NB4 (cell line): ENCODE measurements at places on chromosomes 6 and 20.

DNA sequence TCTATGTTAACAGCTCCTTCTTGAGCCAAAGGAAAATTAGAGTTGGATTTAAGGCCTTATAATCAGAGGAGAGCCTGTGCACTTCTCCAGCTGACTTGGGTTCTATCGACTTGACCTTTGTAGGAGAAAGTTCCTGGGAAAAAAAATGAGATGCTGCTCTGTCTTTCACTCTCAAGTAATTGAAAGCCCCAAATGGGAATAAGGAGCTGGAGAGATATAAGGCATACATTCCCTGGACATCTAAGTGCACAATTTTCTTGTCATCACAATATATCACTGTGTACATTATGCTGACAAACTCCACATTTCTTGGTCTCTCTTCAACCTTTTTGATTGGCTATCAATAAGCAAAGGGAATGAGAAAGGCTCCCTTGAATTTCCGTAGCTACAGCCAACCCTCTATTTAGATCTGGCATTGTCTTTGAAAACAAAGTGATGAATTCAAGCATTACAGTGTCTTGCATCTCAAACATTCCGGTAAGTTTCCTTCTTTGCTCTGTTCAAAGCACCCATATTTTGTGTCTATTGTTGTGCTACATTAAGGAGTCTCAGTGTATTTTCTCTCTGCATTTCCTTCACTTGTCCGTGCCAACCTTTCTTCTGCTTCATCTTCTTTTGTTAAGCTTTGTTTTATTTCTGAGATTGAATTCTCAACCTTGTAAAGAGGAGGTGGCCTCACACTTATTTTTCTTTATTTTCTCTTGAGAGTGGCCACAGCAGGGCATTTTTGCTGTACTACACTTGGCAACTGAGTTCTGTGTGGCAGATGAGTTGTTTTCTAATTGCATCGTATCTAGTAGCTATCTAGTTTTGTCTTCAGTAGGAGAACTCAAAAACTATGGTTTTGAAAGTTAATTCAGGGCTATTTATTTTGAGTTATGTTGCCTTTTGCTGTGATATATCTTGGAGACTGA lies 450.3 kb upstream of the MAN1A1 start:
- no peak for DNase-seq

DNA sequence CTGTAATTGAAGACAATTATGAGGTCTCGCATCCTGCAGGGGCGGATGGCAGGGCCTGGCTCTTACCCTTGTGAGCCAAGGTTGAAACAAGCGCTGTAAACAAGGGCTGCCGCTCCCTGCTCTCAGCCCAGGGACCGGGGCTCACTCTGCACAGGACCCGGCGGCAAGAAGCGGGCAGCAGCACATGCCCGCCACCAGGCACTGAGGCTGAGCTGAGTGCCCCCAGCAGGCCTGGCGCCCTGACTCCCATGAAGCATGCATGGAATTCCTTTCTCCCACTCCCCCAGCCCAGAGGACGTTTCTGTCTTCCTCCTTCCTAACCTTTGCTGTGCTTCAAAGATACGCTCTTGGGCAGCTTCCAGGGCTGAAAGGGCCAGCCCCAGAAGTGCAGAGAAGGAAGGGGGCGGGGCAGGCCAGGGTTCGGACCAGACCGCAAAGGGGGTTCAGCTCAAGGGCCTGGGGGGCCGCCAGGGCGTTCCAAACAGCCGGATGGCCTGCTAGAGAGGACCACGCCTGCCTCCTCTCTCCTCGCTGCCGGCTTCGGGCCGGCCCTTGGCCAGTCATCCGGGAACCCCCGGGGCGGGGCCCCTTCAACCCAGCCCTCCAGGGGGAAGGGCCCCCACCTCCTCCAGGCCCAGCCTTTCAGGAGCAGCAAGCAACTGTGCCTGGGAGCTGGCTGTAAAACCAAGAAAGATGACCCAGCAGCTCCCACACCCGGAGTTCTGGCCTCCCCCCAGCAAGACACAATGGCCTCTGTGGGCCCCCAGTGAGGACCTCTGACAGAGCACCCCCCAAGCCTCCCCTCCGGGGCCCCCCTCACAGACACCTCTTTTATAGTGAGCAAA lies 109.9 kb downstream of the NOL4L start:
- no peak for DNase-seq

DNA sequence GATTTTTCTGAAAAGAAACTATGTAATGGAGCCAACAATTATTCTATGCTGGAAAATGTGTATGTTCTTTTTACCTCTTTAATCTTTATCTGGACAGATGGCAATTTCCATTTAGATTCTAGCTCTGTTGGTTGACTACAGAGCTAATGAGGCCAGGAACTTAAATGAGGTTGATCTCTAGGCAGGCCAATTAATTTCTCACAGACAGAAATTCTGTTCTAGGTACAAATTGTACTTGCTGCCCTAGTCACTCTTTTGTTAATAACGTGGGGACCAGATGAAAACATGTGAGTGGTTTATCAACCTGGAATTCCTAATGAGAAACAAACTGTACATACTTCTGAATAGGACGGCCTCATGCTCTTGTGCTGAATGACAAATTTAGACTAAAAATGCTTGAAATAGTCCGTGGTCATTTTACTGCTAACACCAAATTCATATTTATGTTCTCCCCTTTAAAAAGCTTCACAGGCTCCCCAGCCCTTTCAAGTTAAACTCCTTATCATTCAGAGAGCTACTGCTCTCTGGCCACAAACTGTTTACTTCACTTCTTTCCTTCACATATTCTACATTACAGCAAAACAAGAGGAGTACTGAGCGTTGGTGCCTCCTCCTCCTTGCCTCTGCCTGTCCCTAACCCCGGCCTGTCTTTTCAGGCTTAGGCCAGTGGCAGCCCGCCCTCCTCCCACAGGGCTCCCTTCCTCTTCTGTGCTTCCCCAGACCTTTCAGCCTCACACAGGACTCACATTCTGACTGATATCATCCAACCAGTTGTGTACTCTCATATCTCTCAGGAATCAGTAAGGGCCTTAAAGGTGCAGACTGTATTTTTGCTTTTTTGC lies 41.4 kb downstream of the DTNBP1 start:
- DNase-seq: peak; percentile 96

GRCh38 chr6:55528624-55529023 lies 50.4 kb downstream of the HMGCLL1 start:
- peak; percentile 57 for DNase-seq

- no peak for DNase-seq
Observed at GRCh38 chr6:111666847-111667246, 61.2 kb upstream of the TRAF3IP2 start.

DNA sequence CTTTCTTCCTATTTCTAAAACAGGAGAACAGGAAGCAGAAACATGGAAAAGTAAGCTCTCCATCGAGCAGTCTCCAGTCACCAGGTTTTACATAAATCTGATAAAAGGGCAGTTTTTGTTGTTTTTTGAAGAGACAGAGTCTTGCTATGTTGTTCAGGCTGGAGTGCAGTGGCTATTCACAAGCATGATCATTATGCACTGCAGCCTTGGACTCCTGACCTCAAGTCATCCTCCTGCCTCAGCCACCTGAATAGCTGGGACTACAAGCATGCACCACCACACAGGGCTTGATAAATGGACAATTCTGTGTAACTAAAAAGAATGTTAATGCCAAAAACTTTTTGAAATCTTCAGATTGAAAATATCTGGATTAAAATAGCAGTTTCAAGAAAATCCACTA lies 23.8 kb downstream of the SAMHD1 start:
- DNase-seq: no peak

GRCh38 chr6:127317388-127318128 lies 25.9 kb downstream of the ECHDC1 start:
- DNase-seq: no peak

GRCh38 chr6:1228754-1229191 lies 83.1 kb upstream of the FOXQ1 start:
- DNase-seq: no peak

DNA sequence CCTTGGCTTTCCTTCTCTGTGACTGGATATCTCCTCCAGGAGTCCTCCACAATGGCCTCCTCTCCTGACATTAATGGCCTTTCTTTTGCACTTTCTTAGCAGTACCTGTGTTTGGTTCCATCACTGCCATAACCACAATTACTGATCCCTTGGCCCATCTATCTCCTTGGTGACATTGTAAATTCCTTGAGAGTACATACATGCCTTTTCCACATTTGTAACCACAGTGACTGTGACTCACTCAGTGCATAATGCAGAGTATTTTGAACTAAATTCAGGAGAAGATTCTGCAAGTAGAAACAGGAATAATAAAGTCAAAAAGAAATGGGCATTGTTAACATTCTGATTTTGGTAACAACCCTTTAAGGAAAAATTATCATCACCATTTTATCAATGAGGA lies 197.2 kb upstream of the SOX4 start:
- DNase-seq: no peak

- DNase-seq: no peak
Observed at GRCh38 chr20:61718361-61719005, 347.2 kb downstream of the TAF4 start.

DNA sequence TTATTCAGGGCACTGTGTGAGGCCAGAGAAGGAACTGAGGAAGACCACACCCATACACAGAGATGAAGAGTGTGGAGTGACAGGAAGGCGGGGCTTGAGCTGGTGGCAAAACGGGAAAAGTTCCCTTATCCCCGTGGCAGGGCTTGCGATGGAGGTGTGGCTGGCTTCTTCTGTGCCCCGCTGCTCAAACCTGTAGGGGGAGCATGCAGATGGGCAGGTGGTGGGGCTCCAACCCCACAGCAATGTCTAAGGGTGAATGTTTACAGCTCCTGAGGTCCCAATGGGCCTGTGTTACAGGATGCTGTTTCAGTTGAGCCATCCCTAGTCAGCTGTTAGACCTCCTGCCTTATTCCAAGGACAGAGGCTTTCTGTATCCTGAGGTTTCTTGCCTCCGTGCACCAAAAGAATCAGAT lies 105.9 kb downstream of the LY86 start:
- peak; percentile 65 for DNase-seq

DNA sequence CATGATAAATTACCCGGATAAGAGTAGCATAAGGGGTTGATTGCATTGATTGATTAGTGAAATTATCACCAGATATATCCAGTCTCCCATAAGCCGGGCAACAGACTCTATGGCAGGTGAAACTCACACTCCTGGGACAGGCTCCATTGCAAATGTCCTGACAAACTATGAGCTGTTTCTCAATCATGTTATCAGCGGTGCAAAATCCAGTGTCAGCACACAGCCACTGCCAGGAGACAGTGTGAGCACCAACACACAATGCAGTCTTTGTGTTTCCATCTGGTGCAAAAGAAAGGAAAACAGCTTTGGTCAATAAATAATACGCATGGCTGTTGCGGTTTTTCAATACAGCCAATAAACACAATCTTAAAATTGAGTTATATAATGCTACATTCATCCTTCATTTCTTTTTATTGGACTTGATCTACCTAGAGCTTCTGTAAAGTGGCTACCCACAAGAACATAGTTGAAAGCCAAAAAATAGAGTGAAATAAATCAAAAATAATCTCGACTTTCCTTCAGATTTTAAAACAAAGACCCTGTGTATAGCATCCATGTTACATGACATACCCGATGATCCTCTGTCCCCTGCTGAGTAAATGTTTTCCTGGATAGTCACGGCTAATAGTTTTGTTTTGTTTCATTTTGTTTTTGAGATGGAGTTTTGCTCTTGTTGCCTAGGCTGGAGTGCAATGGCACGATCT lies 64.3 kb upstream of the AFDN start:
- no peak for DNase-seq

DNA sequence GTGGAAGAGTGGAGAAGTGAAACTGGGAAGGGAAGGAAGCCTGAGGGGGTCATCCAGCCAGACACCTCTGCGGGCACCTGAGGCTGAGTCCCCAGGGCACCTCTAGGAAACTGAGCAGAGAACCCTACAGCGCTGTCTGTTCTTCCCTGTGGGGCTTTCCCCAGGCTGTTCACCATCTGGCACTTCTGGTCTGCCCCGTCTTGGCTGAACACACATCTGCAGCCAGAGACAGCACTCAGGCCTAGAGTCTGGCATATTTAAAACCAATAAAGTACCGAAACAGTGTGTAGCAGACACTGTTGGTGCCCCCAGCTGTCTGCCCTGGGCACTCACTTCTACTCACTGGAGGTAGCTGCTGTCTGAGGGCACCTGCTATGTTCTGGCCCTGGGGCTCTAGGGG lies 9.4 kb upstream of the ARFGEF2 start:
- DNase-seq: no peak

DNA sequence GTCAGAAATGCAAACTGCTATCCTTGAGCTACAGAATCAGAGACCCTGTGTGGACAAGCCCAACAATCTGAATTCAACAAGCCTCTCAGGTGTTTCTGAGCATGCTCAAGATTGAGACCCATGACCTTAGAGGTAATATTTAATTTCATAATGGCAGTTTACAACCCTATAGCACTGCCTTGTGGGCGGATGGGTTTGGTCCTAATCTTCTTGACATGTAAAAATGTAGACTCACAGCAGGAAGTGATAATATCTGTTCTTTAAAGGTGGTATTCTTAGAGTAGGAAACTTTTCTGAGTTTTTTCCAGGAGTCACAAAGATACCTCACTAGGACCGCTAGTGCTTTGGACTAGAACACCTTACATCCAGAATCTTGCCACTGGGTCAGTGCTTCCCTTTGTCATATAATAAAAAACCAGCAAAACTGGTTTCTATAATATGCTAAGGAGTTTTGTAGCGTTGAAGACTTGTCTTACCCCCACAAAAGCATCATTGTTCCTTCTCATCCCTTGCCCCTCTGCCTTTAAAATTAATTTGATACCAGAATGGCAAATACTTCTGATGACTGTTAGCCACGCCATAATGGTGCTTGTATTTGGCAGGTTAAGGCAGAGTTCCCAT lies 52.6 kb downstream of the E2F3 start:
- DNase-seq: no peak

GRCh38 chr6:159315562-159315961 lies 146.4 kb downstream of the FNDC1 start:
- no peak for DNase-seq

- no peak for DNase-seq
Observed at GRCh38 chr20:51391926-51392325, 150.6 kb downstream of the NFATC2 start.

DNA sequence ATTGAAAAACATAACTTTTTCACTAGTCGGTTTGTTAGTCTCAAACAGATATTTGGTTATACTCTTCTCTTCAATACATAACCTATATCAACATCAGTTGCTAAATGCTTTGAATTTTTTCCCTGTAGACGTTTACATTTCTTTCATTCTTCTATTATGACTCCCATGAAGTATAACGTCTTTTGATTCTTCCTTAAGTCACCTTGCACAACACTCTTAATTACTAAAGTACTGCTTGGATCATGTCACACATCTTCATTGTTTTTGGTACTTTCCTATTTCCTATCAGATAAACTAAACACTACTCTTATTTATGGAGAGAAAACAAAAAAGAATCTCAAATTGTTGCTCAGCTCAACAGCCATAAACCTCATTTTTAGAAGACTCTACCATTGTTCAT lies 23.0 kb upstream of the BMP5 start:
- DNase-seq: no peak

GRCh38 chr6:30769853-30770524 lies 25.6 kb upstream of the IER3 start:
- no peak for DNase-seq
